ENCODE measurements at places on chromosomes 7 and 10.

- no peak for DNase-seq
Observed at GRCh38 chr7:148979827-148980226, 48.5 kb downstream of the PDIA4 start.

DNA sequence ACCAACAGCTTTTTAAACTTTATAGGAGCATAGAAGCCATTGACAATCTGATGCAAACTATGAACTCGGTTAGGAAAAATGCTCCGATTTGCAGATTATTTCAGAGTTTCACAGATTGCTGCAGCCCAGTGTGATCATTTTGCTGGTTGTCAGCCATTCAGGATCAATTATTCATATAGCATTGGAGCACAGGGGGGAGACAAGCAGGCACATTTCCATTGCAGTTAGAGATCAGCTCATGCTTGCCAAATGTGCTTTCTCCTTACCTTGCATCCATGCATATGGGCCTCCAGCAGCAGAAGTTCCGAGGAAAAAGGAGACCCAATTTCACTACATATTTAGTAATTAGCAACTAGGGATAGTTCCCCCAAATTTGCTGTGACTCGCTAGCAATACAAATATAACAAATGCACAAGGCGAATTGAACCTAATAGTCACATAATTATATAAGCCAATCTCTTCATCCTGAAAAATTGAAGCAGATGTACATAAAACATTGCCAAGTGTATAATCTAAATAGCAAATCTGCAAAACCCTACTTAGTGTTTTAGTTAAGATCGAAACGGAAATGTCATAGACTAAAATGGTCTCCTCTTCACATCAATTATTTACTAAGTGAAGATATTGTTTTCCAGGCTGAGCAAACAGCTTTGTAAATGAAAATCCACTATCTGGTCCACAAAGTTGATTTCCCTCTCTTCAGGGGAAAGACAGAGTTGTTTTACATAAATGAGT lies 49.5 kb upstream of the RSU1 start:
- DNase-seq = no peak

GRCh38 chr7:16084370-16084769 lies 337.0 kb downstream of the CRPPA start:
- DNase-seq = no peak

GRCh38 chr7:71216211-71216610 lies 84.3 kb downstream of the GALNT17 start:
- DNase-seq = no peak

DNA sequence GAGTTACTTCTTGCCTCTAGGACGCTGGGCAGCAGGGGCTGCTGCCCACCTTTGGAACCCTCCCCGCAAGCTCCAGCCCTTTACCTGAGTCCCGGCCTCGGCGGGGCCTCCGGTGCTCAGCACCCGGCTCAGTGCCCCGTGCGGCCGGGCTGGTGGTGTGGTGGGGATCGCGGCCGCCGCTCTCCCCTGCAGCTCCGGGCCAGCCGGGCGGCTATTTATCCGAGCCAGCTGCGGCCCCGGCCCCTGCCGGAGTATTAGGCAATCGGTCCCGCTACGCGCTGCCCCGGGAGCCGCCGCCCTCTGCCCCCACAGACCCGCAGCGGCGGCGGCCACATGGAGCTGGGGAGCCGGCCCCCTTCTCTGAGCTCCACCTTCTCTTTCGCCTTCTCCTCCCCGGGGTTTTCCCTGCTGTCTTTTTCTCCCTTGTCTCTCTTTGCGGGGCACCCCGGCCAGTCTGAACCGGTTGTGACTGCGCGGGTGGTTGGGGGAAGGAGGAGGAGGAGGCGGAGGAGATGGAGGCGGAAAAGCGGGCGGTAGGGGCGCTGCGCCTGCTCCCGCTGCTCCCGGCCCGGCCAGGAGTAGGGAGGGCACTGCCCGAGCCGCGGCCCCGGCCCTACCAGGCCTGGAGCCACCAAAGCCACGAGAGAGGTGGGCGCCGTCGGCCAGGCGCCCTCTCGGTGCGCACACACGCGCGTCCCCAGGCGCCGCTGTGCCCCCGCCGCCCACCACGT lies at the start of gene SLC16A9:
Gene SLC16A9, minus strand, starts transcription at position 456 of the 731 bp plus-strand sequence. CDS start 25,559 bp downstream, outside the sequence.
- DNase-seq = peak; percentile 57

DNA sequence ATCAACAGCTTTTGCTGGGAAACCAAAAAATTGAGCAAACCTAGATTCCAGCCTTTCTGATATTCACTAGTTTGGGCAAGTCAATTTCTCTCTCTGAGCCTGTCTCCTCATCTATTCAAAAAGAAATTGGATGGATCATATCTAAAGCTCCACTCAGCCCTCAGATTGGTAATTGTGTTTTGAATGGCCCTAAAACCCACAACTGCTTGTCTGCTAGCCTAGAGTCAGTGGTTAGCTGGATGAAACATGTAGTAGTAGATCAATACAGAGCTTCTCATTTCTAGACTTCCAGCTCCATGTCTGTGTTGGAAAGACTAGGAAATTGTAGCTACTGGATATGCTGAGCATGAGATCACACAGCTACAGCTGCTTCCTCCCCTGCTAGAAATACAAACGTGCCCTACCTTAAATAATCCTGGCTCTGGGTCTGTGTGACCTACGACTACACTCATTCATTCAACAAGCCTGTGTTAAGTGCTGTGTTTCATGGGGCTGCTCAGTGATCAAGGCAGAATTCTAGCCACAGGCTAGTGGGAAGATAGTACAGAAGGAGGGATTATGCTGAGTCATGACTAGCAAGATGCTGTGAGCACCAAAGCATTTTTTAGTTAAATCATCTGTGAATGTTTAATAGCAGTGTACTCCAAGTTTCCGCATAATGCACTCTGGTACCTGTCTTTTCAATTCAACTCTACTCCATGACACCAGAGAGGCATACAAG lies 15.7 kb downstream of the DNTT start:
- no peak for DNase-seq

DNA sequence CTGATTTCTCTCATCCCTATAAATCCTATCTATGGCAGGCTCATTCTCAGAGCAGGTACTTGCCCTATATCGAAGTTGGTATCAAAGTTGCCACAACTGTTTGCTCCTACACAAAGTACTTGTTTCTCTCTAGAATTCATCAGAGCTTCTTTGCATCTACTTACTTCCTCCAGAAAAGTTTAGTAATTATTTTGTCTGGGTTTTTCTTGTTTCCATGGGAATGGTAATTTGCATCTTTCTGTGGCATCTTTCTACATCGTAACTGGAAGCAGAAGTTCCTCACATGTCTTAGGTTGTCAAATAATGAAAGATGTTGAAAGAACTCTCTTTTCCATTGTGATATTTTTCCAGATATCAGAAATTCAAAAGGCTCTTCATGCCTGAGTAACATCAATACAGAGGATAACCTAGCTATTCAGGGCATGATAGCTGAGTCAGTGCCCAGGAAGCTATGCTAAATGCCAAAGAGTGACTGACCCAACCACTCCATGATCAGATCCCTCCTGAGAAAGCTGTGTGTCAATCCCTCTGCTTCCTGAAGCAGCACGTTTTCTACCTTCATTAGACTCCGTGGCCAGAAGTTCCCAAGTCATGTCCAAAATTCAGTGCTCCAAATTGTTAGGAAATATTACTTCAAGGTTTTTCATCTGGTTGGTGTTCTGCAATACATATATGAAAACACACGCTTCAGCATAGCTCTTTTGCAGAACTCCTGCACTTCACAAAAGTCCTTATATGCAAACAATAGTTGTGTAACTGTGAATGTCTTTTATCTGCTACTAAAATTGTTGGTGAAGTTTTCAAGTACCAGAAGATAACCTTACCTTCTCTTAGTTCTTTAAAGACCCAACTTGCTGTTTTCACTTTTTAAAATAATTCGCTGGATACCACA lies 216.5 kb downstream of the VTI1A start:
- DNase-seq = no peak

- DNase-seq = no peak
Observed at GRCh38 chr7:41529831-41530230, 173.1 kb downstream of the INHBA start.

- peak; percentile 93 for DNase-seq
Observed at GRCh38 chr7:51256209-51256781, 60.3 kb downstream of the COBL start.

GRCh38 chr10:77911535-77912123 lies 14.9 kb downstream of the DLG5 start:
- no peak for DNase-seq

GRCh38 chr7:66912195-66912594 lies 8.8 kb upstream of the TMEM248 start:
- DNase-seq = no peak

DNA sequence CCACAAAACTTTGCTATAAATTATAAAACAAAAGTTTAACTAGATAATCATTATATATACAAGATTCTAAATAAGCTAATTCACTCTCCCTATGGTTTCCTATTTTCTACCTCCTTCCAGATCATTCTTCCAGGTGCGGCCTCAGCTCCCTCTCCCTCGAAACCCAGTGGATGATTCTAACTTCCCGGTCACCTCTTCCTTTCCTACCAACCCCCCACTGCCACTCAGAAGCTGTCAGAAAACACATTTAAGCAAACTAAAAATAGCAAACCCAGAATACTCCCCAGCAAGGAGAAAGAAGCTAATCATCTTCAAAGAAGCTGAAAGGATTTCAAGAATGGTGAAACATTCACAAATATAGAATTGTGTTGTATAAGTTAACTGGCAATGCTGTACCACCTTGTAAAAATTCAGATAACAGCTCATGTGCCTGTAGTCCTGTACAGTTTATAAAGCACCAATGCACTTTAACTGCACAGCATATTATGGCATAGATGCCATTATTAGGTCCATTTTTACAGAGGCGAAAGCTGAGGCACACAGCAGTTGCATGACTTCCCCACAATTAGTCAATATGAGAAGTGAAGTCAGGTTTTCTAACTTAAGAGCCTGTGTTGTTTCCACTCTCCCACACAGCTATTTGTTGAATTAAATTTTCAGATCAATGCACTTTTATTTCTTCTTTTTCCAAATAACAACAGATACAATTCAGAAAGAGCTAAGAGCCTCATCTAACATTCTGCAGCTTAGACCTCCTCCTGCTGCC lies 13.7 kb upstream of the DNTT start:
- peak; percentile 35 for DNase-seq

GRCh38 chr10:124153023-124153826 lies 59.8 kb upstream of the CHST15 start:
- peak; percentile 26 for DNase-seq

- DNase-seq = no peak
Observed at GRCh38 chr10:121594623-121595350, 3.5 kb downstream of the FGFR2 start.

DNA sequence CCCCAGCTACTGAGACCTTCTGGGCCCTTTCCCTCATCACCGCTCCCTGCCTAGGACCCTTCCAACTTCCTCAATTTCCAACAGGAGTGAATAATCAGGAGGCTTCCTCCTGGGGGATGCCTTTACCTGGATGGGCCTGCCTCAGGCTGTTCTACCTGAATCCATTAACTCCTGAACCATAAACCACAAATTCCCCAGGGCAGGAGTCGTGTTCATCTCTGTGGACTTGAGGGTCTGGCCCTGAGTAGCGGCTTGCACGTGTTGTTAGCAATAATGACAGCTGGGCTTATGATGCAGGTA lies 105.1 kb upstream of the GPR26 start:
- DNase-seq = no peak

- no peak for DNase-seq
Observed at GRCh38 chr10:121753726-121754476, 155.7 kb upstream of the FGFR2 start.

GRCh38 chr7:65441010-65441409 lies 67.4 kb downstream of the ZNF92 start:
- DNase-seq = no peak

- no peak for DNase-seq
Observed at GRCh38 chr10:4355350-4355749, 470.7 kb upstream of the AKR1E2 start.

DNA sequence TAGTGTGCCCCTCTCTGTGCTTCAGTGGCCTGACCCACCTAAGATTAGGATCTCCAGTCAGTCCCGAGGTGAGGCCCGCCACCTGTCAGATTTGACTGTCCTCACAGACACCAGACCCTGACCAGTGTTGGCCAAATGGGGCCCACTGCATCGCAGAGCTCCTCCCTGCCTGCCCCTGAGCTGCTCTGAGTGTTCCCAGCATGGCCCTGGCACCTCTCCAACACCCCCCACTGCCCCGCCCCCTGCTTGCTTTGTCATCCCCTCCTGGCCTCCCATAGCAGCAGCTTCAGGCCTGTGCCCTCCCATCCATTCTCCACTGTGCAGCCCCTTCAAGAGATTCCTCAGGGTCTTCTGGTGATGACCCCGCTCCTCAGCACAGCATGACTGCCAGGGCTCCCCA lies 67.6 kb downstream of the C10orf120 start:
- no peak for DNase-seq

DNA sequence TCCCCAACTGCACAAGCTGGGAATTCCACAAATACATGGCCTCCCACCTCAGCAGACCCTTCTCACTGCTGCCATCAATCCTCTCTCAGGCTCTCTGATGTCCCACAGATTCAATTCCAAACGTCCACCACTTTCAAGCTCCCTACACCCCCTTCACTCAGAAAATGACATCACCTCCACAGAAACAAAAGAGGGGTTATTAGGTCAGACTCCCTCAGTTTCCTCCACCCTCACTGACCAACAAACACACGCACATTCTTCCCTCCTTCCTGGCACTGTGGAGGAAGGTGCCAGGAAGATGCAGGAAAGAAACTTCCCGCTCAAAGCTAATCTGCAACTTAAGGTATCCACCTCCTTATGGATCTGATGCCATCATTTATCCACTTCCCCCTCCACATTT lies 18.3 kb downstream of the ZNF438 start:
- DNase-seq = no peak

- no peak for DNase-seq
Observed at GRCh38 chr10:59025981-59026765, 150.3 kb upstream of the PHYHIPL start.

DNA sequence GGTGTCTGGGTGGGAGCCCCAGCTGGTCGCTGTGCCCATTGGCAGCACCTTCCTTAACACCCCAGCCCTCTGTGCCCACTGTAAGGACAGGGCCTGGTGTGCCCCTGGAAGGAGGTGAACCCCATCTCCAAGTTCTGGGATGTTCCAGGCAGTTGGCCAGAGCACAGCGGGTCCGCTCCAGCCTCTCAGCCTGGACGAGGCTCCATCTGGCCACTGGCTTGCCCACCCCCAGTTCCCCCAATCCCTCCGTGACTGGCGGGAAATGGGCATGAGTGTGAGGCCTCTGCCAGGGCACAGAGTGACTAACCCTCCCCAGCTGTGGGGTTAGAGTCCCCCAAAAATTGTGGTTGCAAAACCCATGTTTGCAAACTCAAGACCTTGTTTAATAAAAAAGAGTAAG lies 15.6 kb downstream of the GRIFIN start:
- DNase-seq = peak; percentile 51

DNA sequence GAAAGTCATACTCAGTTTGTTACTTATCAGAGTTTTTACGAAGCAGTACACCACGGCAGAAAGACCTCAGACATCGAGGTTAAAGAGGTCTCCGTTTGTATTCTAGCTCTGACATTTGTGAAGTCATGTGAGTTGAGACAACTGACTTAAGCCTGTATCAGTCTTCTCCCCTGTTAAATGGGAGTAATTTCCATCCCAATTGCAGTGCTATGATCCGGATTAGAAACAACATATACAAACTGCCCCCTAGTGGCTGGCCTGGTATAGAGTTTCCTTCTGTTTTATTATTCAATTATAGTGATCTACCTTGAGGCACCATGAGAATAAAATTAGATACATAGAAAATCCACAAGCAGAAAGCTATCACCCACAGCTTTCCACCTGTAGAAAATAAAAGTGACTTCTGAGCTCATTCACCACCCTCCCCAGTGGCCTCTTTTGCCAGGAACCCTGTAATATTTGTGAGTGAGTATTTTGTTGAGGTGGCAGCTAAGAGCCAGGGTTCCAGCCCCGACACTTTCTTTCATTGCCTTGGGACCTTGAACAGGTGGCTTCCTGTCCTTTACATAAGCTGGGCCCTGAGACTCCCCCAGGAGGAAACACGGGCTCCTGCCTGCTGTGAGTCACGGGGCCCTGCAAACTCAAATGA lies 607.2 kb upstream of the MGMT start:
- peak; percentile 29 for DNase-seq
